ENCODE measurements at places on chromosomes 16 and 17.

DNA sequence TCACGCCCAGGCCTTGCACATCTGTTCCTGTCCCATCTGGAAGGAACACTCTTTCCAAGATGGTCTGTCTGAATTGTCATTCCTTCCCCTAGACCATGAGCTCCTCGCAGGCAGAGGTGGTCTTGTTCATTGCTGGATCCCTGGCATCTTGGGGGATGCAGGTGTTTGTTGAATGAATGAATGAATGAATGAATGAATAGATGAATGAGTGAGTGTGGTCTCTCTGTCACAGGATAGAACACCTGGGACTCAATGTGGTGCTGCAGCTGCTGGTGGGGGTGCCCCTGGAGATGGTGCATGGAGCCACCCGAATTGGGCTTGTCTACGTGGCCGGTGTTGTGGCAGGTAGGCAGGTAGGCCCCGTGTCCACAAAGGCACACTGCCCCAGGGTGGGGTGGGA lies 32.2 kb downstream of the RHBDL3 start:
- no peak for DNase-seq

GRCh38 chr16:21685034-21685455 lies 21.3 kb downstream of the OTOA start:
- DNase-seq: no peak

DNA sequence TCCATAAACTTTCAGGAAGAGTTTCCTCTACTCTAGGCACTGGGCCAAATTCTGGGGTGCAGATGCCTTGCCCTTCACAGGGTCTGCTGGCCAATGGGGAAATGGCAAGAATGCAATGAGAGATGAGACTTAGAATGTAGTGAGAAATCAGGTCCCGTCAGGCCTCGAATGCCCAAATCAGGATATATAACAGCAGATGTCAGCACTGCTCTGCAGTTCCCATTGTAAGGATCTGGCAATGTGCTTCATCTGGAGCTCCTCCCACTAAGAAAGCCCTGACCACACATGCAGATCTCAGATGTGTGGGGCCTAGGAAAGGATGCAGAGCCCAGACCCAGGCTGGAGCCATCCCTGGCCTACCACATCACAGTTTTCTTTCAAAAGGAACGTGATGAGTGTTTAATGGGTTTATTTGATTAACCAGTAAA lies 13.9 kb upstream of the LPCAT2 start:
- DNase-seq: no peak

DNA sequence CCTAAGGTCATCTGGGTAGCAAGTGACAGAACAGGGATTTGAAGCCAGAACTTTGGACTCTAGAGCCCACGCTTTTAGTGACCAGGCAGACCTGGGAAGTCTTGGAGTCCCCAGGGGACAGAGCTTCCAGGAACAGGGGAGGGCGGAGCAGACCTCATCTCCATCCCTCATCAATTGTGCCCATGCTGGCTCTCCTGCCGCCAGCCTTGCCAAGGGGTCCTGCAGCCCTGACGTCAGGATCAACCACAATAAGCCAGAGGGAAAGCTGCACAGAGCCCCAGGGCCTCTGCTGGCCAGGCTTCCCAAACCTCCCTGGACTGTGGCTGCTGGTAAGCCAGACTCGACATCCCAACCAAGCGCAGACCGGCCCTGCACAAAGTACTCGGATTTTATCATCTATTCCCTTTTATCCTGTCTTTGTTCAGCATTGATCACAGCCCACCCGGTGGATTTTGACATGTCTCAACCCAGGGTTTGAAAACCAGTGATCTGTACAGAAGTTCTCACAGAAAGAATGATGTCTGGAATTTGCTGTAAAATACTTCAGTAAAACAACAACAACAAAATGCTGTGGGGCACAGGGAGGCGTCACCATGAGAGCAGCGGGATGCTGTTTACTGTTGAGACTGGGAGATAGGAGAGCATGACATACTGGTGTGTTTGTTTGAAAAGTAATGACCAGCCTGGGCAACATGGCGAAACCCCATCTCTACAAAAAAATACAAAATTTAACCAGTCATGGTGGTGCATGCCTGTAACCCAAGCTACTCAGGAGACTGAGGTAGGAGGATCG lies 11.8 kb downstream of the C16orf74 start:
- DNase-seq: no peak

GRCh38 chr17:47697906-47698711 lies 4.1 kb downstream of the TBKBP1 start:
- no peak for DNase-seq

GRCh38 chr17:29929533-29930408 lies at the start of gene SSH2:
Gene SSH2, minus strand, starts transcription at chr17:29930228. Its CDS starts 228 bp downstream, at chr17:29930000.
- peak; percentile 85 for DNase-seq

DNA sequence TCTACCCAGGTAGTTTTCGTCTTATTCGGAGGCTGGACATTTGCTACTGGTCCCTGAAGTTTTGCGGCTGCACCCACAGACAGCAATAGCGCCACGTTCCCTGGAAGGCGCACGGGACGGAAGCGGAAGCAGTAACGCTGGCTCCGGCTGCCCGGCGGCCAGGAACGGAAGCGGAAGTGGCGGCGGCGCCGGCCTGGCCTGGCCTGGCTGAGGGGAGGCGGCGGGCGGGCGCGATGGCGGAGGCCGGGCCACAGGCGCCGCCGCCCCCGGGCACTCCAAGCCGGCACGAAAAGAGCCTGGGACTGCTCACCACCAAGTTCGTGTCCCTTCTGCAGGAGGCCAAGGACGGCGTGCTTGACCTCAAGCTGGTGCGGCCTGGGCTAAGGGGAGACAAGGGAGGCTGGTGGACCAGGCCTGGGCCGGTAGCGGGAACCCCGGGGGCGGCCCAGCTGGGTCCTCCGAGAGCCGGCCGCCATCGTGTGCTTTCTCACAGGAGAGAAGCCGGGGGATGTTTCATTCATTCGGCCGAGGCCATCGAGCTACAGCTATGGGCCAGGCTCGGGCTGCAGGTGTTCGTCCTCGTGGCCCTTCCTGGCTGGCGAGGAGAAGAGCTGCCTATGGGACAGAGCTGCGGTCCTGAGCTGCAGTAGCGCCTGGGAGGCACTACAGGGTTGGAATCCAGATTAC lies at the start of gene E2F4:
TSS of gene E2F4 (plus strand) at position 161 of the 687 bp plus-strand sequence. CDS start at position 234, 73 bp downstream.
- DNase-seq: peak; percentile 73

All from T follicular helper cell (primary cell).